ENCODE measurements at places on chromosomes 4 and X.

GRCh38 chr4:185282968-185283367 is 73.6 kb downstream of the SNX25 start:
- no peak for DNase-seq

GRCh38 chr4:110668463-110669235 is 45.8 kb upstream of the PITX2 start:
- DNase-seq: no peak

DNA sequence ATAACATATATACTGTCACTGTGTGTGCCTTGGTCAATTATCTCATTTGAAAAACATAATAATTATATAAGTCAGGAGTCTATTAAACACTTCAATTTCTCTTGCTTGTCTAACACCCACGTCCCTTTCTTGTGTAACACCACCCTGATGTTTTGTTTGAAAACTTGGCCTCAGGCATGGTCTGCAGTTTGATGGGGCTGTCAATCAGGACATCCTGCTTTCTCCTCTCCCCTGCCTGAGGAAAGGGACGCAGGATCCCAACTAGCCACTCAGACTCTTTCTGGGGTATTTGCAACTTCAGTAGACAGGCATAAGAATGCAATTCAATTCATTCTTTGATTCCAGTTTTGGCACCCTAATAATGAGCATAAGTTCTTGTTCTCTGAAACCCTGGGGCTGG is 48.8 kb downstream of the DKK2 start:
- no peak for DNase-seq

GRCh38 chr4:98997166-98997565 is 1.6 kb downstream of the METAP1 start:
- no peak for DNase-seq

DNA sequence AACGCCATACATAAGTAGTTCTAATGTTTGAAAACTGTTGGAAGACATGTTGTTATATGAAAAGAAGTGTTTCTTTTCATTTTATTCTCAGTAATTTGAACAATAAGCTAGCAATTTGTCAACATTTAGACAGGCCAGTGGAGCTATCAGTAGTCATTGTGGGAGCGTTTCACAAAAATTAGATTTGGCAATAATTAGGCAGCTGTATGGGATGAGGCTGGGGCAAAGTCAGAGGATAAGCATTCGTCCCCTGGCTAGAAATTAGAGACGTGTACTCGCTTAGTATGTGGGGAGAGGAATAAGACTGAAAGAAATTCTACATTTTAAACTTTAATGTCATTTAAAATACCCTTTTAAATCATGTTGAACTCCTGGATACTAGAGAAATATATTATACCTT is 70.6 kb downstream of the TMEM144 start:
- DNase-seq: no peak

GRCh38 chrX:14266705-14267104 is 237.0 kb upstream of the GEMIN8 start:
- DNase-seq: no peak
